T-helper 17 cell (primary cell): ENCODE measurements at places on chromosomes 13 and 19.

GRCh38 chr13:71240911-71241310, 626.1 kb downstream of the DACH1 start:
- no peak for DNase-seq

DNA sequence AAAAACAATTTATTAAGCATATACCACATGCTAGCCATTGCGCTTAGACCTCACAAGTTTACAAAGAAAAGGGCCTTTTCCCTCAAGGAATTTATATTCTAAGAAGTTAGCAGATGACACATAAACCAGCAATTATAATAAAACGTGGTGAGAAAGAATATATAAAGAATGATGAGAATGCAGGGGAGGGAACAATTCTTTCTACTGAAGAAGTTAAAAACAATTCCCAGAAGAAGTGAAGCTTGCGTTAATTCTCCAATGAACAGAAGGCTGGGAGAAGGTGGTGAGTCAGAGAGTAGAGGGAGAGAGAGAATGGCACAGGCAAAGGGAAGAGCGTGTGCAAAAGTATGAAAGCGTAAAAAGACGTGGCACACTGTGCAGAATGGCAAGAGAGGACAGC, 69.5 kb upstream of the ZDHHC20 start:
- no peak for DNase-seq

DNA sequence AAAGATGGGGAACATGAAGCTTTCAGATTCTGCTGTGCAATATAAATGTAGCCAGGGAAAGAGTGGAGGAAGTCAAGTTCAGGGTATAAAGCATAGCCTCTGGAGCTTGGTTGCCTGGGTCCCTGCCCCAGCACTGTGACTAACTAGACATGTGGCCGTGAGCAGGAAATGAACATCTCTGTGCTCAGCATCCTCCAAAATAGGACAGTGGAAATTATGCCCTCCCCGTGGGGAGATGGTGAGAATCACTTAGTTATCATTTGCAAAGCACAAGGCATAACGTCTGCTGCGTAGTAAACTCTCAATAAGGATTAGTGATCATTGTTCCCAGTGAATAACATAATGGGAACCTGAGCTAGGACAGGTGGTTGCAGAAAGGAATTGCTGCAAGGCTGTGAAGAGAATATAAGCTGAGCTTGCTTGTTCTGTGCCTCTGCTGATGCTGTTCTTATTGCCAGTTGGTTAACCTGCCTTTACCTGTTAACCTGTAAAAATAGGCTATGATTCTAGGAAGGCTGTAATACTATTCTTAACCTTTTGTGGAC, 441.0 kb downstream of the COG6 start:
- DNase-seq = no peak

DNA sequence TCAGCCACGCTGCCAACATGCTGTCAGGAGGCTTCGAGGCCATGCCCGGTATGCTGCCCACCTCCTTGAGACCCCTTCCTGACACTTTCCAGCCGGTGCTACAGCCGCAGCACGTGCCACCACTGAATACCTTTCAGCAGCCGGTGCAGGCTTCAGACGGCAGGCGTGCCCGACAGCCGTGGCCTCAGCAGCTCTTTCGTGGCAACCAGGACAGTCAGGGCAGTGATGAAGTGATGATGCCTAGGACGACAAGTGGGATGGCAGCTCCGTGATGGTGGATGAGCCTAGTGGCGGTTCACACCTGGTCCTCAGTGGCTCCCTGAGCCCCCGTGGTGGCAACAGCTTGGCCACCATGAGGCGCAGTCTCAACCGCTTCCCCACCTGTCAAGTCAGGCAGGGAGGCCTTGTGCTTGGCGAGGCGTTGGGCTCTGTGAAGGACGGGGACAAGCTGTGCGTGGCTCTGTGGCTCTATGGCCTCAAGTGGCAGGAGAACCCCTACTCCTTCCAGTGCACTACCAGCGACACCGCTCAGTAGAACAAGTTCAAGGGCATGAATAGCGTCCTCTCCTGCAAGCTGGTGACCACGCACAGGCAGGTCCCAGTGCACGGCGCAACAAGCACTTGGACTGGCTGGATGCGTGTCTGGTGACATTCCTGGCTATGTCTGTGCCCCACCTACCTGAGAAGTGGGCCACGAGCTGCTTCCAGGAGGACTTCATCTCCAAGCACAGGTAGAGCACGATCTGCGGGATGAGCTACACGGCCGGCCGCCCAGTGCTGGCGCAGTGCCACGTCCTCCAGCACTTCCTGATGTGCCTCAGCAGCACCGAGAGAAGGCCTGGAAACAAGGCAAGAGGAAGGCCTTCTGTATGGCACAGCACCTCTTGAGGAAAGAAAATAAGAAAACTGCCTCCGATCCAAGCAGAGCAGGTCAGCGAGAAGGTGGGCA, 18.2 kb upstream of the ZNF14 start:
- DNase-seq = no peak

DNA sequence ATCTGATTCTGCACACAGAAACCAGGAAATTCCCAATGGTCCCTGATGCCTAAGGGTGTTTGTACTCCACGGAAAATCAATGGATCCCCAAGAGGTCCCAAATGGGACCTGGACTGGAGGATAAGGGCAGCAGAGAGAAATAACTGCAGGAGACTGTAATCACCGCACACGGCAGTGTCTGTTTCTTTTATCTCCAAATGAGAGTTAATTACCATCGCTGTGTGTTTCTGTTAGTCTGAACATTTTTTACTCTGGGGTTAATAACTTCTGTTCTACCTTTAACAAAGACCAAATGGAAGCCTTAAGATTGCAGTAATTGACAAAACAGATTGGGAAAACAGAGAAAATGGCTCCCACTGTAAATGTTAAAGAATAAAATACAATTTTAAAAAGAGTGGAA, 320.9 kb downstream of the DCLK1 start:
- DNase-seq = no peak
